ENCODE measurements at places on chromosomes 2 and 18.

GRCh38 chr2:71586471-71586870 lies 133.1 kb downstream of the DYSF start:
- no peak overlapping the region for H3K4me3 ChIP-seq
- no peak overlapping the region for H3K27ac ChIP-seq
- H3K36me3 ChIP-seq, result peaks cover 2% of the 10 kb centered on the region
- no peak for DNase-seq
- H3K4me1 ChIP-seq, result no peaks in the 10 kb centered on the region

DNA sequence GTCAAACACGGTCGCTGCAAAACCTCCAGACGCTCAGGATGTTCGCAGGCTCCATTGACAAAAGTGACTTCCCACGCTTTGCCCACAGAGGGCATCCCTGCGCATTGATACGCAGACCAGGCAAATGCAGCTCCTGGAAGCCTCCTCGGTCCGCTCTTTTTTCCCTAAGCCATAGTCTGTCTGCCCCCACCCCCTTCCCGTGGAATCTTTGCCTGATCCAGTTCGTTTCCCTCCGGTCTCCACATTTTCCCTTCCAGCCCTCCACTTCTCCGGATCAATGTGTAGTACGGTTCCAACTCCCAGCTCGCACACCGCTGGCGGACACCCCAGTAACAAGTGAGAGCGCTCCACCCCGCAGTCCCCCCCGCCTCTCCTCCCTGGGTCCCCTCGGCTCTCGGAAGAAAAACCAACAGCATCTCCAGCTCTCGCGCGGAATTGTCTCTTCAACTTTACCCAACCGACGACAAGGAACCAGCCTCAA lies at the start of gene DCC:
TSS of gene DCC (plus strand) at position 307 of the 481 bp plus-strand sequence. CDS start 591 bp downstream, outside the sequence.
- H3K27me3 ChIP-seq, result no peaks in the 10 kb centered on the region
- no peak for DNase-seq
- no peaks in the 10 kb centered on the region for H3K36me3 ChIP-seq

DNA sequence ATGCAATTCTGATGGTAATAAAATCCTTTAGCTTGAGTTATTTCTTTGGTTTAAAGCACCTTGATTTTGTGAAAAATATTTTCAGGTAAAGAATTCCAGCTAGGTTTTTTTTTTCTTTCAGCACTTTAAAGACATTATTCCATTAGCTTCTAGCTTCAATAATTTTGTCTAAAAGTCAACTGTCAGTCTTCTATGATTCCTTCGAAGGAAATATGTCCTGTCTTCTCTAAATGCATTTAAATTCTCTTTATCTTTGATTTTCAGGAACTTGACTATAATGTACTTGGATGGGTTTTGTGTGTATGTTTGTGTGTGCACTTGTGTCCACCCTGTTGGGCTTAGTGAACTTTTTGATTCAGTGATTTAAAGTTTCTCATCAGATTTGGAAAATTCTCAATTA lies 4.7 kb downstream of the LONRF2 start:
- H3K27ac ChIP-seq, result no peak overlapping the region
- H3K27me3 ChIP-seq, result peaks cover 68% of the 10 kb centered on the region
- peaks cover 2% of the 10 kb centered on the region for H3K36me3 ChIP-seq
- H3K4me3 ChIP-seq, result no peak overlapping the region
- no peak for DNase-seq

DNA sequence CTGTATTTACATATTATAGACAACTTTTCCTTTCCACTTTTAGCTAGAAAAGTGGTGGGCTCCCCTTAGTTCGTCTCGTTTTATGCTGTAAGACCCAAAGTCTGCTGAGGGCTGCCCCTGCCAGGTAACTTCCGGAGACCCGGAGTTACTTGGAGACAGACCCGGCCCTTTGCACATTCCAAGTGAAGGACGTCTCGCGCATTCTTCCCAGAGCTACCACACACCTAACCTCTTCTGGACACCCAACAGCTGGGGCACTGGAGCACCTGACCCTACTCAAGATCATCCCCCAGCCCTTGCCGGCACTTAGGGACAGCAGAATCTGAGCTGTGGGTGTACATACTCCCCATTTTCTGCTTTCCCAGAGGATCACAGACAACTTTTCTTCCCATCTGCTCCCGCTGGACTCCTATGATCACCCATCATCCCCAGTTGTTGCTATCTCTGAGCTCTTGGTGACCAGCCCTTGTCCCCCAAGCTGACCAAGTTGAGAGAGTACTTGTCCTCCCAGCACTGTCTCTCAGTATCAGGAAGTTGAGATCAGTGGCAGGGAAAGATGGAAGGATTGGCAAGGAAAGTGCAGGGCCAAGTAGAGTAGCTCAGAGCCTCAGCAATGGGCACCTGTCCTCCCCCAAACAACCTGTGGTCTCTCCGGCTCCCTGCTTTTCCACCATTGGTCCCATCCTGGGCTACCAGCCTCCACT lies 8.4 kb upstream of the SATB2 start:
- peaks cover 77% of the 10 kb centered on the region for H3K27me3 ChIP-seq
- peaks cover 5% of the 10 kb centered on the region for H3K4me1 ChIP-seq
- no peak overlapping the region for H3K4me3 ChIP-seq
- no peak for DNase-seq

DNA sequence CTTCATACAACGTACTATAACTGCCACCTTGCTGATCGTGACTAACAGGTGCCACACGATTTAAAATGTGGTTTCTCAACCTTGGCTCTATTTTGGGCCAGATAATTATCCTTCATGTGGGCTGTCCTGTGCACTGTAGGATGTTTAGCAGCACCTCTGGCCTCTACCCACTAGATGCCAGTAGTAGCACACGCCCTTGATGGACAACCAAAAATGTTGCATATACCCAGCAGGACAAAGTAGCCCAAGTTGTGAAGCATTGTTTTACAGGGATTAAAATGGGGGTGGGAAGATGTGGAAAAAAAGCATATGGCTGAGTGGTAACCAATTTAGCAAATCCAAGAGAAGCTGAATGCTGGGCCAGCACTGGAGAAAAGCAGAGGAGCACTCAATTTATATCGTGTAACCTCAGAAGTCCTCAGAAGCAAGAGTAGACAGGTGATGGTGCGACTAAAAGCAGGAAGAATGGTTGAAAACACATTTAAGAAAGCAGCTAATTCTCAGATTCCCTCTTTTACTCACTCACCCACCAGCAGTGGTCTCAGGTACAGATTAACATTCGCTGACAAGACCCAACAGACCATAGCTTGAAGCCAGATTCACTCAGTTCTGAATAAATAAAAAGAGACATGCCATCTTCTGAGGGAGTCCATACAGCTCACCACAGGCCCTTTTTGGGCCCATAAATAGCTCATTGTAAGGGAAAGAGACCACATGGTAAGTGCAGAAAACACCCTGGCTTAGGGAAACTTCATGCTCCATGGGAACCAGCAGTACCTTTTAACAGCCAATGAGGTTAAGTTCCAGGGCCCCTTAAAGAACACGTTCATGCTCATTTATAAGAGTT lies 50.6 kb downstream of the RAPH1 start:
- no peak overlapping the region for H3K27ac ChIP-seq
- no peaks in the 10 kb centered on the region for H3K36me3 ChIP-seq
- H3K4me1 ChIP-seq, result peaks cover 6% of the 10 kb centered on the region
- no peak overlapping the region for H3K4me3 ChIP-seq
- H3K27me3 ChIP-seq, result no peaks in the 10 kb centered on the region

GRCh38 chr18:55497825-55498403 lies 90.1 kb downstream of the TCF4 start:
- no peak overlapping the region for H3K4me3 ChIP-seq
- H3K27ac ChIP-seq, result no peak overlapping the region
- no peaks in the 10 kb centered on the region for H3K27me3 ChIP-seq
- no peaks in the 10 kb centered on the region for H3K4me1 ChIP-seq

- peaks cover 22% of the 10 kb centered on the region for H3K4me1 ChIP-seq
- peaks cover 100% of the 10 kb centered on the region for H3K27me3 ChIP-seq
- H3K36me3 ChIP-seq, result peaks cover 20% of the 10 kb centered on the region
- no peak for DNase-seq
- H3K27ac ChIP-seq, result no peak overlapping the region
Measured at GRCh38 chr2:176100547-176101140, 1.0 kb downstream of the HOXD12 start.

- no peak overlapping the region for H3K27ac ChIP-seq
- H3K36me3 ChIP-seq, result no peaks in the 10 kb centered on the region
- no peak for DNase-seq
- H3K4me1 ChIP-seq, result no peaks in the 10 kb centered on the region
- H3K27me3 ChIP-seq, result no peaks in the 10 kb centered on the region
- no peak overlapping the region for H3K4me3 ChIP-seq
Measured at GRCh38 chr2:12119841-12120240, 373.4 kb downstream of the LPIN1 start.

- no peaks in the 10 kb centered on the region for H3K27me3 ChIP-seq
- peak overlapping the region; percentile 92 for H3K4me3 ChIP-seq
- no peak for DNase-seq
- peaks cover 51% of the 10 kb centered on the region for H3K4me1 ChIP-seq
- peak overlapping the region; percentile 96 for H3K27ac ChIP-seq
- peaks cover 13% of the 10 kb centered on the region for H3K36me3 ChIP-seq
Measured at GRCh38 chr18:49813069-49813318, 339 bp downstream of the ACAA2 start.

DNA sequence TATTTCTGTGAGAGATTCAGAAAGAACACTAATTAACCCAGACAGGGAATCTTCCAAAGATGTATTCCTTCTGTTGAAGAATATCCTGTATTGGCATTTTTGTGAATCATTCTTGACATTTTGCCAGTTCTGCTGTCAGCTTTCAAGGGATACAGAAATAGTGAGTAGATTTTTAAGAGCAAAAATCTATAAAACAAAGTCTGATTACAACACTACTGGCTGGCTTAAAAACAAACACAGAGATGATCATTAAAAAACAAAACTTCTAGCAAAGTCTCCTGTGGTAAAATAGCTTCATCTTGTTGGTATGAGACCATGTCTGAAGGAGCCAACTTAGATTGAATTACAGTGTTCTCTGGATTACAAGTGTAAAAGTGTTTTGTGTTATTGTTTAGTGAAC lies 866.3 kb upstream of the KLHL29 start:
- no peaks in the 10 kb centered on the region for H3K36me3 ChIP-seq
- H3K27me3 ChIP-seq, result no peaks in the 10 kb centered on the region
- no peak overlapping the region for H3K4me3 ChIP-seq
- no peak overlapping the region for H3K27ac ChIP-seq
- no peak for DNase-seq

DNA sequence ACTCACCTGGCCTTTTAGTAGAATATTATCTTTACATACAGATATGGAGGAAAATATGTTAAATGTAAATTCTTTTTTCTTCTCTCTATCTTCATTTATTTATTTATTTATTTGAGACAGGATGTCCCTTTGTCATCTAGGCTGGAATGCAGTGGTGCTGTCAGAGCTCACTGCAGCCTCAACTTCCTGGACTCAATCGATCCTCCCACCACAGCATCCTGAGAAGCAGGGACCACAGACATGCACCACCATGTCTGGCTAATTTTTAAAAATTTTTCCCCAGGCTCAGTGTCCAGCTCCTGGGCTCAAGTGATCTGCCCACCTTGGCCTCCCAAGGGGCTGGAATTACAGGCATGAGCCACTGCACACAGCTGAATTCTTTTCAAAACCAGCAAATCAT lies 20.3 kb downstream of the KYNU start:
- no peaks in the 10 kb centered on the region for H3K36me3 ChIP-seq
- no peak overlapping the region for H3K4me3 ChIP-seq
- H3K27me3 ChIP-seq, result peaks cover 26% of the 10 kb centered on the region
- H3K4me1 ChIP-seq, result no peaks in the 10 kb centered on the region

DNA sequence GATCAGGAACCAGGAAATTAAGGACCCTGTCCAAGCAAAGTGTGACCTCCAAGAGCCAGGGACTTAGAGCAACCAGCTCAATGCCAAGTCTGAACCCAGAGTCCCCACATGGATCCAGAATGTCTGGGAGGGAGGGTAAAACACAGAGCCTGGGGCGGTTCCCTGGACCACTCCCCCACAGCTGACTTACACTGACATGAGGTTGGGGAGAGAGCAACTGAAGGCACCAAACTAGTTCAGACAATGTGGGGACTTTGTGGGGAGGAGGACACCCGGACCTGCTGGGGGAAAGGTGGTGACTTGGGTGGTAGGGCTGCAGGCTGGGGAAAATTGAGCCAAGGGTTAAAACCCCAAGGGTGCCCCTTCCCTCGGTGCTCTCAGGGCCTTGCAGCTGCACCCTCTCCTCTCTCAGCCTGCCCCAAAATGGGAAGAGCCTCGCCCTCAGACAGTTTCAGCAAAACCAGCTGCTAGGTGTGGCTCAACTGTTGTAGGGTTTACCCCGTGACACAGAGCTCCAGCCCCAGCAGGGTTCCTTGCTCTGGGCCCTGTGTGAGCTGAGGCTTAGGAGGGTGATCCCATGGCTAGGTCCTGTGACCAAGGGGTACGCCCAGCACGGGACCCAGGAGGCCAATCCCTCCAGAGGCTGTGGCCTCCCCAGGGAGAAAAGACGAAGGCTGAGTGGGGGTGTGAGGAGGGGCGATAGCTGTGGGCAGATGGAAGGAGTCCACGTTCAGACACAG lies 28.6 kb downstream of the MARCO start:
- H3K36me3 ChIP-seq, result no peaks in the 10 kb centered on the region
- no peak overlapping the region for H3K4me3 ChIP-seq
- peaks cover 42% of the 10 kb centered on the region for H3K27me3 ChIP-seq
- no peak for DNase-seq

DNA sequence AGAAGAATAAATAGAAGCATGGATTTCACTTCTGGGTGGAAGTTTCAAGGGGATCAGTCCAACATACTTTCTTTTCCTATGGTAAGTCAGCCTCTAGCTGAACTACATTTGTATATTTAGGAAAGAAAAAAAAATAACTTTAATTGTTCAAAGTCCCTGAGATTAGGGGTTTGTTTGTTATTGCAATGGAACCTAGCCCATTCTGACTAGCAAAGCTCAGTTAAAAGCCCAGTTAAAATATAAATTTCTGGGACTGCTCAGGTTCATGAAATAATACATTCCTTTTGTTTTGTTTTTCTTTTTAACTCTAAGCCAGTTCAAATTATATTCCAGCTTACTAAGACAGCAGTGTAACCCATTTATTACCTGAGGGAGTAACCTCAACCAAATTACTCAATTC lies 2069.6 kb upstream of the CELF4 start:
- no peak for DNase-seq
- H3K27ac ChIP-seq, result no peak overlapping the region
- H3K36me3 ChIP-seq, result no peaks in the 10 kb centered on the region
- no peaks in the 10 kb centered on the region for H3K4me1 ChIP-seq

DNA sequence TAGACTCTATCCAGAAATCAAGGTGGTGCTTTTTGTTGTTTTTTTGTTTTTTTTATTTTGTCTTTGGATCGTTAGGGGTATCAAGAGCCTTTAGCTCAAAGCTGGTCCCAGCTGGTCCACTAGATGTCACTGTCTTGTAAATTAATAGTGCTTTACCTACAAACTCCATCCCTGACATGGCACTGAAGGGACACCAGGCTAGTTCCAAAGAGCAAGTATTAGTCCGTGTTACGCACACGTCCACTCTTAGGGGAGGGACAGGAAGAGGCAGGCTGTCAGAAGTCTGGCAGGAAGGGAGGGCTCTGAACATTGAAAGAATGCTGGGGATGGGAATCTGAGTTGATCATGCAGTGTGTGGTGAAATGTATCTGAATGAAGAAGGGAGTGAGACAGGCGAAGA lies 85.9 kb upstream of the CCBE1 start:
- H3K36me3 ChIP-seq, result no peaks in the 10 kb centered on the region
- no peak overlapping the region for H3K4me3 ChIP-seq
- peaks cover 16% of the 10 kb centered on the region for H3K27me3 ChIP-seq
- no peak for DNase-seq

Data from central memory CD8-positive, alpha-beta T cell (primary cell).